ENCODE measurements at places on chromosomes 12 and 14.

DNA sequence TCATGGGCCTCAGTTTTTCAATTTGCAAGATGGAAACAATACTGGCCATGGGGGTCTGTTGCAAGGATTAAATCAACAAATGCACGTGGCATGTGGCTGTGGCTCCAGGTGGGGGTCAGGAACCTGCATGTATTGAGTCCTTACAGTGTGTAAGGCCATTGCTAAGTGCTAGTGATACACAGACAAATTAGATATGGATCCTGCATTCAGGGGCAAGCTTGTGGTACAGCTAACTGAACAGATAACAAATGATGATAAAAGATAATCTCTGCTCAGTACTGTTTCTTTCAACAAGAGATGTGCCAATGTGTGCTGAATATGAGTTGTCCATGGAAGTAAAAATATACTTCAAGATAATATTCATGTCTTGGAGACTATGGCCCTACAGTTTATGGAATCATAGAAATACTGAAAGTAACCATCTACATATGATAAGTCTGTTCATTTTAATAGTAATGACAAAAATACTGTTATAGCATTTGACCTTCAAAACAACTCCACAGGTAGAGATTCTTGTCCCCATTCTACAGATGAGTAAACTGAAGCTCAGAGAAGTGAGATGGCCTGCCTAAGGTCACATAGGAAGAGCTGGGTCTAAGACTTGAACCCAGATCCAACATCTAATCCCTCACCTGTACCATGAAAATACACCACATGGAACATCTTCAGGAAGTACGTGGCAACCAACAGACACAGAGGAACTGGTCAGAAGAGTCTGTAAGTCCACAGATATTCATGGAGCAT, 7.2 kb upstream of the WSCD2 start:
- DNase-seq: no peak

GRCh38 chr14:100649173-100649519, 61.9 kb upstream of the BEGAIN start:
- DNase-seq: peak; percentile 61

GRCh38 chr12:98437806-98438595, 77.4 kb upstream of the TMPO start:
- DNase-seq: peak; percentile 76

GRCh38 chr12:47904713-47905709, at the start of gene VDR:
VDR (minus strand) TSS chr12:47904994; CDS start chr12:47879113, 25,881 bp downstream.
- DNase-seq: peak; percentile 66

GRCh38 chr12:20711846-20712245, 16.7 kb downstream of the SLCO1C1 start:
- DNase-seq: no peak

DNA sequence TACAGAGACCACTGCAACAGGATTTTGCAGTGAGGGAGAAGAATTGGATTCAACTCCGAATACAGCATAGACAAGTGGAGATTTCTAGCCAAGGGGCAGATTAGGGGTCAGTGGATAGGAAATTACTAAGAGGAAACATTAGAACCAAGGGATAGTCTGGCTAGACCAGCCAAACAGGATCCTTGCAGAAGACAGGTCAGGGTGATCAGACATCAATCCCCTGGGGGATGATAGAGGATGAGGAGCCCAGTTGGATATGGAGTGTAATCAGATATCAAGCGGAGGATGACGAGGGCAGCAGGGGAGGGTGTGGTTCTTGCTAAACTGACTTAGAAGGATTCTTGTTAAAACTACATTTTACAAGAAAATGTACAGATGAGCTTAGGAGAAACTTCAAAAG, 424.4 kb downstream of the DAD1 start:
- DNase-seq: no peak

GRCh38 chr12:130792821-130793553, 46.1 kb downstream of the STX2 start:
- DNase-seq: no peak

DNA sequence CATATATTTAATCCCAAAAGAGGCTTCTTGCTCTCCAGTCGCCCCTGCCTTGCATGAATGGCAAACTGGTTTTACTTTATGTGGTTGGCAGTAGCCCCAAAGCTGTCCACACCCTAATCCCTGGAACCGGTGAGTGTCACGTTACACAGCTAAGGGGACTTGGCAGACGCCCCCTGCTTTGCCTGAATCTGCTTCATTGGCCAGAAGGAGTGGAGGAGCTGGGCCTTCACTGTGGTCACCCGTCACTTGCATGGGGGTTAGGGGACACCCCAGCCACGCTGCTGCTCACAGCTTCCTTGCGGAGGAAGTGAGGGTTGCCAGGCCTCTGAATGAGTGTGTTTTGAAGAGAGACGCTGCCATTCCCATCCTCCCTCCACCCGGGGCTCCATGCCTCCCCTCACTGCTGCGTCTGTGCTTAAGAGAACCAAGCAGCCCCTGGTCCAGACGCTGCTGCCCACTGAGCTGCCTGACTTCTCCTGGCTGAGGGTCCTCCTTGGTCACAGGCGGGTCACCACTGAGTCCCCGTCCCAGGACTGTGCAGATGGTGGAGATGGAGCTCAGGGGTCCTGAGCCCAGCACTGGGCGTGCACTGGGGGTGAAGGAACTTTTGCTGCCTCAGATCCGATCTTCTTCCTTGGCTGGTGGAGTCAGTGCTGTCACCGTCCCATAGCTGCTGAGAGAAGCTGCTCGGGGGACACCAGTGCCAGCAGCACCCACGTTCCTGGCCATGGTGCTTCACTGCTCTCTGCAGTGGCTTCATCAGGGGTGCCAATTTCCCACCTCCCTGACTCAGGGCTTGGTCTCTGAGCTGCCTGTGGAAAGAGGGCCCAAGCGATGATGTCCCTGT, 39.8 kb downstream of the GALNT9 start:
- no peak for DNase-seq

DNA sequence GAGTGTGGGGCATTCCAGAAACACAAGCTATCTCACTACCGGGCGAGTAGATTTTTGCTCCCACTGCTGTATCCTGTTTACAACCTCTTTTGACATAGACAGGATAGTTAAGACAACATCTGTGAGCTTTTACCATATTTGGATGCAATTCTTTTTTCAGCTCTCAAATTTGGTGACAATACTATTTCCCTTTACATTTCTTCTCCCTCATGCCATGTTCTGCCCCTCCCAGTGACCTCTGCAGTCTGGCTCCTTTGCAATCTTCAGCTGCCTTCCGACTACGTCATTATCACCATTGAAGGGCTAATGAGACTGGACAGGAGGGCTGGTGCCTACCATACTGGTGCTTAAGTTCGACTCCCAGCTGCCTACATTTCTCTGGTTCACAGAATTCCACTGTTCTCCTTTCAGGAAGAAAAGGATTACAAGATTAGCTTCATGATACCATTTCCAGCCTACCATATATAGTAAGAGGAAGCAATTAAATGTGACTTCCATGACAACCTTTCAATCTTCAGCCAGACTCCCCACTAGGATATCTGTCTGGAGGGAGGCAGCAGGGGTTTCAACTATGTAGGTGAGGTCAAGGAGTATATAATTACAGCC, 251.6 kb downstream of the PHLDA1 start:
- no peak for DNase-seq

GRCh38 chr14:50714450-50715073, 46.5 kb upstream of the SAV1 start:
- peak; percentile 41 for DNase-seq

DNA sequence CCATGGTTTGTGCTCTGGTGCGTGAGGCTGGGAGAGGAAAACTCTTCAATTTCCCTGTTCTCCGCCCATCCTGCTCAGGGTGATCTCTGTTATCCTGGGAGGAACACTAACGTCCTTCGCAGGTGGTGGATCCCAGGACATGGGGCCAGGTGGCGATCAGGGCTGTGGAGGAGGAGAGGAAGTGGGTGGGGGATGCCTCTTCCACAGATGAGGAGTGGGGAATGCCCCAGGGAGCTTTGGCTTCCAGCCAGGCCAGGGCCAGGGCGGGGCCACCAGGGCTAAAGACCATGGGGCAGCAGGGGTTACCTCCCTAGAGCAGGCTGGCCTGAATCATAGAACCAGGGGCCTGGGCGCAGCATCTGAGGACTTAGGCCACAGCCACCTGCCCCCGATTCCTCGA, 3.3 kb upstream of the KRT75 start:
- no peak for DNase-seq
